ENCODE measurements at places on chromosomes 12 and 14.

DNA sequence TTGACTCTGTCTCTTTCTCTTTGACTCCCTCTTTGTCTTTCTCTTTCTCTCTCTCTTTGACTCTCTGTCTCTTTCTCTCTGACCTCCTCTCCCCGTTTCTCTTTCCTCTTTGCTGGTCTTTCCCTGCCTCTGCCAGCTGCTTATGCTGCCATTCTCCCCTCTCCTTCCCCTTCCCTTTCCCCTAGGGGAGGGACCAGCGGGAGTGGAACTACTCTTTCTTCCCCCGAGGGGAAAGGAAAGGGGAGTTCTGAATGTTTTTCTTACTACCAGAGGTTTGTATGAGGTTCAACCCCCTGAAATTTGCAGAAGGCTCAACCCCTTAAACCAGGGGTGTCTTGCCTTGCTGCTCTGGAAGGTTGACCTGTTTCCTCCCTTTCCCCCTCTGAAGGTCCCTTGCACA lies 24.7 kb upstream of the RNASE1 start:
- DNase-seq, result no peak

GRCh38 chr12:13205809-13206559 lies 9.5 kb downstream of the EMP1 start:
- no peak for DNase-seq

GRCh38 chr12:48995086-48995879 lies 3.9 kb downstream of the DDN start:
- DNase-seq, result peak; percentile 82

GRCh38 chr12:17371491-17372215 lies 718.3 kb downstream of the RERGL start:
- no peak for DNase-seq

DNA sequence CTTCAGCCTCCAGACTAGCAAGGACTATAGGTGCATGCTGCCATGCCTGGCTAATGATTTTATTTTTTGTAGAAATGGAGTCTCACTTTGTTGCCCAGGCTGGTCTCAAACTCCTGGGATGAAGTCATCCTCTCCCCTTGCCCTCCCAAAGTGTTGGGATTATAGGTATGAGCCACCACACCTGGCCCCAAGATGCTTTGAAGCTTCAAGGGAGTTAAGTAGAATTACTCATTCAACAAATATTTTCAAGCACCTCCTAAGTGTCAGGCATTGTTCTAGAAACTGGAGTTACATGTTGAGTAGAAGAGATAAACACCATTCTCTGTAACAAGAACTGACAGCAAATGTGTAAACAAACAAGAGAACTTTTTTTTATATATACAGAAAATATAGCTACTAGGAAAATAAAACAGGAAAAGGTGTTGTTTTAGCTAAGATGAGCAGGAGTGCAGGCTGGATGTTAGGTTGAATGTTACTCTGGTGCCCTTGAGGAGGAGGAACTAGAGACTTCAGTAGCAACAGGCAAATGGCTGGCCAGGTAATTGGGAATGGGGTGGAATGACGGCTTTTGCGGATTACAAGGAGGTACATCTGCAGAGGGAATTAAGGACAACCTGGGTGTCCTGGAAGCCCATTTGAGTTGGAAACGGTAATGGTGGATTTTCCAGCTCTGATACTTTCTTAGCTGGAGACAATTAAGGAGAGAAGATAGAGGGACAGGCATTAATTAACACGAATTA lies 32.0 kb upstream of the CFAP54 start:
- no peak for DNase-seq

DNA sequence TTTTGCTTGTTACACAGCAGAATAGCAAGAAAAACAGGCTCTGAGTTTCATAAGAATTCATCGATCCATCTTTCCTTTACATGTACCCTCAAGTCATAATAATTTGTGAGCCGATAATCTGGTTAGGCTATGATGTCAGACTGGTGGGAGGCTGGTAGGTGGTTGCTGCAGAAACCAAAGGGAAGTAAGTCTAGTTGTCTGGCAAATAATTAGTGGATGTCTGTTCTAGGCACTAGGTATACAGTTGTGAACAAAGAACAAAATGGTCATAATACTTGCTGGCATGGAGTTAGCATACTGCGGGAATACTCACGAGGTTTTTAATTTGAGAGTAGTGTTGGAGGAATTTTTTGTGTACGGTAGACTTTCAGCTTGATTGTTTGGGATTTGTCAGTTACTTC lies 8.8 kb downstream of the SUSD6 start:
- no peak for DNase-seq

- DNase-seq, result peak; percentile 34
Observed at GRCh38 chr14:50599700-50600444, 39.9 kb downstream of the ATL1 start.

GRCh38 chr14:58414845-58415244 lies 12.5 kb downstream of the TIMM9 start:
- DNase-seq, result no peak

GRCh38 chr12:95545731-95546490 lies 5.4 kb downstream of the USP44 start:
- DNase-seq, result peak; percentile 76

DNA sequence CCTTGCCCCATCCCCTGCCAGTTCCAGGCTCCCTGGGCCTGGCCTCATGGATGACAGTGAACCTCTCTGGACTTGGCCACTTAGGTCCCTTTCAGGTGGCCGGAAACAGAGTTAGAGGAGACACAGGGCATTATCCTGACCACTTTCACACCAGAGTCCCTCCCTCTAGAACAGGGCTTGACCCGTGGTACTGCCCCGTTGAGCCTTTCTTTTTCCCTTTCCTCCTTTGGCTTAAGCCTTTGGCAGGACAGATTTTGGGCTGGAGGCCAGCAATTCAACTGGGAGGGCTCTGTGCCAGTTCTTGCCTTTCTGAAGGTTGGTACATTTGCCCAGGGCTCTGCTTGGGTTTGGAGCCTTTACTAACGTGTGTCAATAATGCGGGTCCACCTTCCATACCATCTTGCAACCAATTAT lies 22.8 kb downstream of the TPCN1 start:
- peak; percentile 20 for DNase-seq

GRCh38 chr14:70278281-70278680 lies 81.2 kb downstream of the COX16 start:
- DNase-seq, result no peak
